ENCODE measurements at places on chromosomes 11 and 22. TPM values are rescaled to one million over a fixed set of nuclear protein-coding genes. Genes with fewer than 3 reads are reported as not detected.

SLC5A1 gene
- 0.05 TPM for polyA plus RNA-seq

KCTD21 gene
- 9.9 TPM for polyA plus RNA-seq

MRGPRX3 gene
- not detected for polyA plus RNA-seq

DTX4 gene
- polyA plus RNA-seq: 21.5 TPM
